T-cell (primary cell): ENCODE measurements at places on chromosomes 1 and 21.

DNA sequence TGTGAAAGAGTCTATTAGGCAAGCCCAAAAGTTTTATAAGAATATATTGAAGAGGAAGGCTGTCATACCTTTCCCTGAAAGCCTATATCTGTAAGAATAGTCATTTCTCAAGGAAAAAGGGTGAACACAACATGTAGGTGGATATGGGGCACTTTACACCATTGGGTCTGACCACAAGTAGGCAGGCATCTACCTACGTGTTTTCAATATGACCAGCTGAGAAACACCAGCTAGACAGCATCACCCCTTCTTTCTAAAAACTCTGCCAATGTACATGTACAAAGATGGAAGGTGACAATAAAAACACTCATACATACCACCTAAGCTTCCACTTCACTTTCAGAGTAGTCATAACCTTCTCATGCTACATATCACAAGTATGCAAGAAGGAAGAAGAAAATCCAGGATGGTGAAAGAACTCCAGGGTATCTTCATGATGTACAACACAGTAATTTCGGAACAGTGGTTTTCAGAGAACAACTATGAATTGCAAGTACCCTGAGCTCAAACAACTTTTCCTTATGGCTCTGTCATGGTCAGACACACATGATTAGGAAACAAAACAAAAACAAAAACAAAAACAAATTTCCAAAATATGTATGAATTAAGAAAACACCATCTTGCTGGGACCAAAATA is 98.5 kb upstream of the ADGRL2 start:
- no peak for DNase-seq

DNA sequence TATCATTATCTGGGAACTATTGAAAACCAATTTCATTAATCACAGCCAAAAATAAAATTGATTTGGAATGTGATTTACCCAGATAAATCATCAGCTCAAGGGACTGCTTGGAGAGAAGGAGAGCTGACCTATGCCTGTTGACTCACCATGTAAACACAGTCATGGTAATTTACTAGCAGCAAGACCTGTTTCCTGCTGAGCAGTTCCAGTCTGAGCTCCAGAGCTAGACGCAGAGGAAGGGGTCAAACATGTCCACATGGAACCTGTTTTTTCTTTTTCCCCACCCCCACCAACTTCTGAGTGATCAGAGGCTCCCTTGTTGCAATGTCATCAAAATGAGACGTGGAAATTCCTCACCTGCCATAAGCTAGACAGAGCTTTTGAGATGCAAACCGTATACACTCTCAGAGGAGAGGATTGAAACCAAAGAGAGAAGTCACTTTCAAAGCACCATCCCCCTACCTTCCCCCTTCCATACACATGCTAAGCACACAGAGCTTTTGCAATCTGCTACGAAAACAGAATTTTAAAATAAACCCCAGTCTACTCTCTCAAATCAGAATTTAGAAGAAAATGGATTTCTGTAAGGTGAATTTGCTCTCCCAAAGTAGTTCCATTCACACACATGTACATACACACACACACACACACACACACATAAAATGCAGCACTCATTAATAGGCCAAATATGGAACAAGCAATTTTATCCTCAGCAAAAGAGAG is 55.9 kb upstream of the PTGFRN start:
- no peak for DNase-seq

- DNase-seq: peak; percentile 14
Observed at GRCh38 chr1:35929730-35930592, 944 bp upstream of the AGO3 start.

DNA sequence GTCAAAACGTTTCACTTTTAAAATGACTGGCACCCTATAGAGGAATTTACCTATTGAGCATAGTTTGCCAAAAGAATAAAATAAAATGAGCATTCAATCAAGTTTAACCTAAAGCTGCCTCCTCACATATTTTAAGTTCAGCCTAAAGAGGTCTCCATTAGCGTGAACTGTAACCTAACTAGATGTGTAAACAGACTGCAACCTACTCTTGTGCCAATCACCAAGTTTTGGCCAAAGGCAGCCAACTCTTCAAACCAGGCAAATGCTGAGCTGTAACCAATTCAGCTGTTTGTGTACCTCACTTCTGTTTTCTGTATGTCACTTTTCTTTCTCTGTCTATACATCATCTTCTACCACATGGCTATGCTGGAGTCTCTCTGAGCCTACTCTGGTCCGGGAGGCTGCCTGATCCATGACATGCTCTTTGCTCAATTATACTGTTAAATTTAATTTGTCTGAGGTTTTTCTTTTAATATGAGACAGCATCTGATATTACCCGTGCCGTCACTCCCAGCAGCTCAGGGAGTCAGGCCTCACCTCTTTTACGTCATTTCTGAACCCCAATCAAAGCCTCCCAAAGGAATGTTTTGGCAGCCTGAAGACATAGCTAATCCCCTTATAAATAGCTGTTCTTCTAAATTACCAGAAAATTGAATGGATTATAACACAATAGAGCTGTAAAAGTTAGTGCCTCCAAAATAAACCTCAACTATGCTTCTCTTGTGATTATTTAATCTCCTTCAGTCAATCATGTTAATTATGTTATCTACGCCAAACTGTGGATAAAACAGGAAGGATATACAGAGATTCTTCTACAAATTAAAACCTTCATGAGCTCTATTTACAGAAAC is 81.0 kb upstream of the NR5A2 start:
- DNase-seq: no peak

DNA sequence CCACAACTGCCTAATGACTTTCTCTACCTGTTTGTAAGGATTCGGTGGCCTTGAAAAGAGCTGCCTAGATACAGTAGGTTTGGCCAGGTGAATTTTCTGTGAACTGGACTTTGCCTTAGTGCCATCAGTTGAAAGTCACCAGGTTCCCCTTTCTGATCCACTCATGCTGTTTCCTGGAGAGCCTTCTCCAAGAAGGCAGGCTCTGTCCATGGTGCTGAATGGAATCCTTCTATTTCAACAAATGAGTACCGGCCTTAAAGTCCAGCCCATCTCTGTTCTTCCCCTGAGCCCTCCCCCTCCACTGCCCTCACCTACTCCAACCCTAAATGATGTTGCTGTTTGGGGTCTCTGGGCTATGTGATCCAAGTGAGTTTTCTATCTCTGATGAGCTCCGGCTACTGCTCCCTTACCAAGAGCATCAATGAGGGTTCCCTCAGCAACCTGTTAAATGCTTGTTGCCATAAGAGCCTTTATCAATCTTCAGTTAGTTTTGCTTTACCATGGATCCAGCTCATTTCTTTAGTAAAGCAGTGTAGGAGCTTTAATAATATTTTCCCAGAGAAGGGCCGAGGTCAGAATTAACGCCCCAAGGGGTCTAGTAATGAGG is 500.4 kb downstream of the PTPRU start:
- DNase-seq: no peak

GRCh38 chr1:236342403-236343245 is 51.5 kb upstream of the EDARADD start:
- DNase-seq: no peak

DNA sequence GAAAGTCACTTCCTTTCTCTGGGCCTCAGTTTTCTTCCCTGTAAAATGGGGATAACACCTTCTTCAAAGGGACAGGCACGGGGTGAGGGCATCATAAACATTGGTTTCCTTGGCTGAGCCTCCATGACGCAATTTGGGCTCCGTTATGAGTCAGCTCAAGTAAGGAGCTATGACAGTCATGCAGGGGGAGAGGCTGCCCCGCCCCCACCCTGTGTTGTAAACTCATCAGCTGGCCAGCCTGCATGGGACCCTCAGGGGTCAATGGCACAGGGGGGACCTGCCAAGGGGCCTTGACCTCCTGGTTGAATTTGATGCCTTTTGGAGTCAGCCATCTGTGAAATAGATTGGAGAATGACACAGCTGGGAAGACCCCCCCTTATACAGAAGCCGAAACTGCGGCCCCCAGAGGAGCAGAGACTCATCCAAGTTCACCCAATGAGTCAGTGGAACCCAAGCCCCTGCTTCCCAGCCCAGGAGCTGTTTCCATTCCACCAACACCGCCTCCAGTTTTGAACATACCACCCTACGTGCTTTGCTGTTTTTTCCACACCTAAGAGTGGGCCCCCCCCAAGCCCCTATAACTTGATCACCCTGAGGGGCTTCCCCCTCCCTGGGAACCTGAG is 36.8 kb upstream of the RUNX3 start:
- DNase-seq: peak; percentile 31

GRCh38 chr1:86271046-86271445 is 114.5 kb upstream of the COL24A1 start:
- DNase-seq: no peak

- DNase-seq: peak; percentile 28
Observed at GRCh38 chr1:32753532-32754316, 51.2 kb upstream of the SYNC start.

DNA sequence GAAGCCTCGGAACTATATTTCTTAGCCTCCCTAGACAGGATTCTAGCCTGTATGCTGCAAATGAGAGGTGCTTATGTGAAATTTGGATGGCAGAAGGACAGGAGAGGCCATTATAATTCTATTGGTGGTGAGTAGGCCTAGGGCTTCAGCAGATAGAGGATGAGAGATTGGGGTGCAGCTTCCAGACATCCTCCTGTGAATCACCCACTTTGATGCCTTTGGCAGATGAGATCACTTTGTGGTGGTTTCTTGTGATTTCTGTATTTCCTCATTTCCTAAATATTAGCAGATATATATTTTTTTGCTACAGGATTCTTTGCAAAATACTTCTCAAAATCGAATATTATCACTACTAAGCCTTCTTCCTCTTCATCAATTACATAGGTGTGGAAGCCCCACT is 37.3 kb downstream of the MFSD2A start:
- no peak for DNase-seq

DNA sequence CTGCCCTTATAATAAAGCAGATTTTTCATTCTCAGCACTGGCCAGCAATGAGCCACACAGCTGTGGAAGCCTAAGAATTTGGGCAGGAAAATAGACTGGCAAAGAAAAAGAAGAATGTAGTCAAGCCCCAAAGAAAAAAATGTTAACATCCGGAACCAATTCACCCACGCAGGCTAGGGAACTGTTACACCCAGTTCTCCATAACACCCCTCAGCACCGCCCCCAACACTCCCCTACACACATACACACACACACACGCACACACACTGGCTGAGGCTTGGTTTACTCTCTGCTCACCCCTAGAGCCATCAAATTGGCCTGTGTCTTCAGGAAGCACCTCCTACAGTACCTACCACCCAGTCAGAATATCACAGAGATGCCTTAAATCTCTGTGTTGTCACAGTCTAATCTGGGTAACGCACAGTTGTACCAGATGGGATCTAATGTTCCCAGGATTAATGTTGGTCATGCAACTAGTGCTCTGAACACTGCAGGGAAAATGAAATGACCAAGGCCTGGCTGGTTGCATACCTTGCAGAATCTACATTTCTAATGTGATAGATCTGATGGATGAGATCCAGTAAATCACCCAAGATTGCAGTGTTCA is 14.5 kb downstream of the TBX15 start:
- no peak for DNase-seq

DNA sequence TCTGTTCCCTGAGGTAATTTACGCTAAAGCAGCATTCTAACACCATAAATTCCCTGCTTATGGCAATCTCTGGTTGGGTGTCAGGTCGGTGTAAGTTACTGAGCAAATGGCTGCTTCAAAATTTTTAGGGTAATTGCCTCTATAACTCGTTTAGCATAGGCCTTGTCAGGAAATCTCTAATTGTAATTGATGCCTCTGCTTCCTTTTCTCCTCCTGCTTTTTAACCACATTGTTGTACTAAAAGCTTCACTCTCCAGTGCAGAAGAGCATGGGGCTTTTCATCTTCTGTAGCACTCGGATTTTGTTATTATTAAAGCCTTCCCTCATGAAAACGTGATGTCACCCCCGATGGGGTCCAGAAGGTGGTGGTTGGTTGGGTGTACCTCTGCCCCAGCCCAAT is 141.6 kb upstream of the NBPF11 start:
- no peak for DNase-seq

- DNase-seq: no peak
Observed at GRCh38 chr1:225877580-225877979, 4.6 kb downstream of the TMEM63A start.

DNA sequence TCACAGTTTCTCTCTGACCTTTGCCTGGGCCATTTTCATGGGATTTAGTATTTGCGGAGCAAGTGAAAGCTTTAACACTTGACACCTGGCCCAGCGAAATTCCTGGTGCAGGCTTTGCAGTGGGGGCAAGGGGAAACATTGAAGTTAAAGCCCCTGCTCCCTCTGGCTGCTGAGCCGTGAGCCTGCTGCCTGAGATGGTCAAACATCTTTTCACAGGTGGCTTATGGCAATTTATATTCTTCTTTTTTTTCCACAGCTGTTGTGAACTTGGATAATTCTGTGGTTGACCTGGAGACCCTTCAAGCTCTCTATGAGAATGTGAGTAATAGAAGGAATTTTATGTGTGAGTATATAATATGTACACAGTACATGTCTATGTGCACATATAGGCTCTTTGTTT is 202.9 kb downstream of the FMN2 start:
- no peak for DNase-seq

DNA sequence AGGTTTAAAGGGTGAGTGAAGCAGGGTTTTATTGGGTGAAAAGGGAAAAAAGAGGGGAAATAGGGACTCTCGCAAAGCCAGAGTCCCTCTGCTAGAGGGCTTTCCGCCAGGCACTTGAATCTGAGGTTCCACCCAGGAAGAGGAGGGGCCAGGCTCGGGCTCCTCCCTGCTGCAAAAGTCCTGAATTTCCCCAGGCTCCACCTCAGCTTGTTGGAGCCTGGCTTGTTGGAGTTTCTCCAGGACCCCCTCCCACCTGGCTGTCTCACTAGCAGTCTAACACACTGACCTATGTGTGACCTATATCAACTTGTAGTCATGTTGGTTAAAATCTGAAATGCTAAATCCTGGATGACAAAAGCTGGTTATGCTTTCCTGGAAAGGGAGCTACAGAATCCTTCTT is 25.5 kb downstream of the GBP2 start:
- DNase-seq: no peak

GRCh38 chr1:160256396-160257046 is 5.8 kb downstream of the DCAF8 start:
- no peak for DNase-seq

DNA sequence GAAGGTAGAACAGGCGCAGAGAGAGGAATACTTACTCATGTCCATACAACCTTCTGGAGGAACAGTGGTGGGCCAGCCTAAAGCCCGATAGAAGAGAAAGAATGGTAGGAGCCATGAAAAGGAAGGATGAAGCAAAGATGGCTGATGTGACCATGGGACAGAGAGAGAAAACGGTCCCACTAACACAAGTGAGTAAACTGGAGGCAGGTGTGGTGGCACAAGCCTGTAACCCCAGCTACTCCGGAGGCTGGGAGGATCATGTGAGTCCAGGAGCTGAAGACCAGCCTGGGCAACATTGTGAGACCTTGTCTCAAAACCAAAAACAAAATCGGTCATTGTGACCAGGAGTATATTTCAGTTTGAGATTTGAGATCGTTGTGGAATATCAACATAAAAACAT is 49.4 kb downstream of the C1orf198 start:
- DNase-seq: no peak

GRCh38 chr1:78474092-78474491 is 16.7 kb upstream of the PTGFR start:
- no peak for DNase-seq

- DNase-seq: no peak
Observed at GRCh38 chr1:54892586-54892985, 5.6 kb upstream of the DHCR24 start.

GRCh38 chr1:52751589-52752483 is 25.6 kb downstream of the ZYG11B start:
- no peak for DNase-seq

GRCh38 chr1:112501810-112502641 is 6.7 kb upstream of the WNT2B start:
- peak; percentile 50 for DNase-seq

- no peak for DNase-seq
Observed at GRCh38 chr1:103948526-103948925, 198.8 kb downstream of the AMY1C start.

GRCh38 chr21:41830764-41831452 is 48.2 kb downstream of the PRDM15 start:
- no peak for DNase-seq
